Bronchus fibroblast of lung (primary cell): ENCODE measurements at places on chromosomes 6 and 20. TPM values are rescaled to one million over a fixed set of nuclear protein-coding genes. Genes with fewer than 3 reads are reported as not detected.

The STMN3 gene
- total RNA-seq = 62.0 and 67.4 TPM in 2 replicates

The TGIF2 gene
- total RNA-seq = 8.6 and 9.1 TPM in 2 replicates

The TBXT gene
- total RNA-seq = not detected in 2 replicates

The SLC22A3 gene
- 0.15 TPM in 1 of 2 replicates, not detected in the other for total RNA-seq

The FRK gene
- total RNA-seq = 0.15 and 0.17 TPM in 2 replicates

The RHAG gene
- total RNA-seq = not detected in 2 replicates

The RNGTT gene
- total RNA-seq = 12.9 and 16.1 TPM in 2 replicates

The EIF2S2 gene
- 68.1 and 84.2 TPM in 2 replicates for total RNA-seq

The TCF21 gene
- 9.8 and 12.5 TPM in 2 replicates for total RNA-seq

The PACSIN1 gene
- not detected in 2 replicates for total RNA-seq
